Activated T-helper 17 cell treated with anti-CD3 and anti-CD28 coated beads, Interleukin-2, amount 50 U/mL, for 72 hours (primary cell): ENCODE measurements at places on chromosomes 1 and 21. TPM values are rescaled to one million over a fixed set of nuclear protein-coding genes. Genes with fewer than 3 reads are reported as not detected.

GRCh38 chr1:11641776-11642305, 12.4 kb downstream of the FBXO2 start:
- no peak for ATAC-seq

SUSD4 gene
- total RNA-seq, result 0.42 TPM

- no peak for ATAC-seq
Observed at GRCh38 chr1:216464489-216464888, 41.2 kb upstream of the USH2A start.

- peak; percentile 32 for ATAC-seq
Observed at GRCh38 chr1:172487550-172487949, 43.7 kb upstream of the PIGC start.

PPIAL4G gene
- total RNA-seq, result 0.40 TPM

FOXD3 gene
- total RNA-seq, result not detected

- no peak for ATAC-seq
Observed at GRCh38 chr21:36508948-36509347, 29.0 kb upstream of the CLDN14 start.

DNA sequence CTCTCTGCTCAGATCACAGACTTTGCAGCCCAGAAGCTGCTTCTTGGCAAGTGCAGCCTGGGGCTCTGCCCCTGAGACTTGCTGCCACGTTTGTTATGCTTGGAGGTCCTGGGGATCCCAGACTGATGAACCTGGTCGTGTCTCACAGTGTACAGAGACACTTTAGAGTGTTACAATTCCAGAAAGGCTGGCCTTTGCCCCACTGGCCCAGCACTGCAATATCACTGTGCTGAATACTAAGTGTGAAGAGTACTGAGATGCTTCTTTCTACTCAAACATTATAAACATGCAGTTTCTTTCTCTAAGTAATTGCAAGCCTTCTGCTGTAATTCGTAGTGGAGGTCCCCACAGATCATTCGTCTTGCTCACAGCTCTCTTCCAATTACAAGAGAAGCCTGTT, 133.2 kb downstream of the MAP3K21 start:
- no peak for ATAC-seq

OR2L13 gene
- not detected for total RNA-seq

SLC35F3 gene
- total RNA-seq, result 1.5 TPM

LEMD1 gene
- 1.1 TPM for total RNA-seq
